T-helper 2 cell (primary cell): ENCODE measurements at places on chromosomes 11 and 22.

DNA sequence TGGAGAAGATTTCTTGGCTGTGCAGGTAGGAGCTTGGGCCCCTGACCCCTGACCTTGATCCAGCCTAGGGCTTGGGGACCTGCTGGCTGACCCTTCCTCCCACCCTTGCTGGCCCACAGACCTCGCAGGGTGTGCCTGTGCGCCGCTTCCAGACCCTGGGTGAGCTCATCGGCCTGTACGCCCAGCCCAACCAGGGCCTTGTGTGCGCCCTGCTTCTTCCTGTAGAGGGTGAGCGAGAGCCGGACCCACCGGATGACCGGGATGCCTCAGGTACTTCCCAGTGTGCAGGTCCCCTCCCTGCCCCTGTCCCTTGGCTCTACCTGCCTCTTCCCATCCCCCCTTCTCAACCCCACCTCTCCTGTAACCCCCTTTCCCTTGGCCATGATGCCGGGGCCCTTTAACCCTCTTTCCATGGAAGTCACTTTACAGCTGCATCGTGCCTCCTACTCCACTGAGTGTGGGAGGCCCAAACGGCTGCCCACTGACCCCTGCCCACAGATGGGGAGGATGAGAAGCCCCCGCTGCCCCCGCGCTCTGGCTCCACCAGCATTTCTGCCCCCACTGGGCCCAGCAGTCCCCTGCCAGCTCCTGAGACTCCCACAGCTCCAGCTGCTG lies 3.8 kb downstream of the INPPL1 start:
- DNase-seq = no peak

DNA sequence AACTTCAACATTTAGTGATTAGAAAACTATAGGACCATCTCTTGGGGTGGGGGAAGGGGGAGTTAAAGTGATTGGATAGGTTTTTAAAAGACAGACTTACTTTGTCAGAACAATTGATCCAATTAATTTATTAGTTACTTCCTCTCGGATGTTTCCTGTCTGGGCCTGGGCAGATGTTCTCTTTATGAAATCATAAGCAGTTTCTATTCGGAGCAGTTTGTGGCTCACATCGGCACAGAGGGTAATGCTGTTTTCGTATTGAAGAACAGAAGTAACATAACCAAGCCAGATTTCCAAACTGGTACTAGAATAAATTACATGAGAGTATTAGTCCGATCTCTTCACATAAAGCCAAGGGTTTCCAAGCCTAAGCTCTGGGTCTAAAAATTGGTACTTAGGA lies 20.6 kb downstream of the PIWIL3 start:
- DNase-seq = no peak

DNA sequence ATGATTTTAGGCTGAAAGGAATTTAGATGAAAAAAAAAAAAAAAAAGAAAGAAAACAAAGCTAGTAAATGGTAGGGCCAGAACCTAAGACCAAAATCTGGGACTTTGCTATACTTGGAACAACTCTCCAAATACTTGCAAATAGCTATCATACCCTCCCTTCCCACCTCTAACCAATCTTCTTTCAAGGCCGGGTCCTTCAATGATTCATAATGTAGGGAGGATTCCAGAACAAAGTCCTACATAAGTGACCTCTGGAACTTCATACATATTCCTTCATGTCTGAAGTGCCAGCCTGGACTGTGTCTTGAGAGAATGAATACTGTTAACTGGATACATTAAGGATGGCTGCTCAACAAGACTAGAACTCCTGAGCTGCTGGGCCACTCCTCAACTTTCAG lies 9.9 kb downstream of the STK33 start:
- DNase-seq = no peak

DNA sequence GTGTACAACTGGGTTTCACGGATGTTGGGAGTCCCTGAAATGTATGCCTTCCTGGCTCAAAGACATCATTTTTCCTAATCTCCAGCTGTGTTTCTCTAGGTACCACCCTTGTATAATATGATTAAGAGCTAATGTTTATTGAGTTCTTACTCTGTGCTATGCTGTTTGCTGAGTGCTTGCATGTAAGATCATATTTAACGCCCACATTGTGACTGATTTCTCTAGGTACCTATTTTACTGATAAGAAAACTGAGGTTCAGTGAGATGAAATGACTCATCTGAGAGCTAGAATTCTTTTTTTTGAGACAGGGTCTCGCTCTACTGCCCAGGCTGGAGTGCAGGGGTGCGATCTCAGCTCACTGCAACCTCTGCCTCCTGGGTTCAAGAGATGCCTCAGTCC lies 42.6 kb downstream of the FAM227A start:
- no peak for DNase-seq

- DNase-seq = no peak
Observed at GRCh38 chr11:87076260-87076783, 38.6 kb downstream of the TMEM135 start.

DNA sequence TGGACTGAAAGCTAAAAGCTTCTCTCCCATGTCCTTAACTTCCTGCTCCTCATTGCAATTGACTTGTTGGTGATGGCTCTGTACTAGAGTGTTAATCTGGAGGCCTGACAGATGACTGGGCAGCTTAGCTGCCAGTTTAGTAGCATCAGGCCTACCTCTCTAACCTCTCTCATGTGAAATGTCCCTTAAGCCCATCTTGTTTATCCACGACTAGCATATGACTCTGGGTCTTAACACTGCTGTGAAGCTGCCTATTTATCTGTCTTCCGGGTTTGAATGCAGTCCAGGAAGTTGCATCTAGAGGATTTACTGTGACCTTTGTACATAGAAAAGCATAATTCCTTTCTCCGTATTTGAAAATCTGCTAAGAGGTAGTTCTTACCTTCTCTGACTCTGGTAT lies 85.3 kb upstream of the HORMAD2 start:
- DNase-seq = no peak

DNA sequence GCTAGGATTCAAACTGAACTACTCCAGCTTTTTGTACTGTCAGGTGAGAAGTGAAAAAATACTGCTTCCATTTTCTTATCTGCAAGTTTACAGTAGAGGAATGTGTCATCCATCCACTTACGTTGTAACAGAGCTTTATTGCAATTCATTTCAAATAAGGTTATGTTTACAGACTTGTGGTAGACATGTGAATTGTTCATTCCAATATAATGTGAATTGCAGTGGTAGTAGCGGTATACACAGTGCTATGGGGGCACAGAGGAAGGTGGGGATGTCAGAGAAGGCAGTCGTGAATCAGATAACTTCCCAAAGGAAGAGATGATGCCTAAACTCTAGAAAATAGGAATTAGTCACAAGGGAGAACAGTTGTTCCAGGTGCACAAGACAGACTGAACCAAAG lies 42.5 kb downstream of the CEP57 start:
- DNase-seq = no peak

GRCh38 chr11:117913736-117914397 lies 15.3 kb downstream of the TMPRSS13 start:
- DNase-seq = no peak

- no peak for DNase-seq
Observed at GRCh38 chr22:18156878-18157713, 7.1 kb downstream of the USP18 start.

DNA sequence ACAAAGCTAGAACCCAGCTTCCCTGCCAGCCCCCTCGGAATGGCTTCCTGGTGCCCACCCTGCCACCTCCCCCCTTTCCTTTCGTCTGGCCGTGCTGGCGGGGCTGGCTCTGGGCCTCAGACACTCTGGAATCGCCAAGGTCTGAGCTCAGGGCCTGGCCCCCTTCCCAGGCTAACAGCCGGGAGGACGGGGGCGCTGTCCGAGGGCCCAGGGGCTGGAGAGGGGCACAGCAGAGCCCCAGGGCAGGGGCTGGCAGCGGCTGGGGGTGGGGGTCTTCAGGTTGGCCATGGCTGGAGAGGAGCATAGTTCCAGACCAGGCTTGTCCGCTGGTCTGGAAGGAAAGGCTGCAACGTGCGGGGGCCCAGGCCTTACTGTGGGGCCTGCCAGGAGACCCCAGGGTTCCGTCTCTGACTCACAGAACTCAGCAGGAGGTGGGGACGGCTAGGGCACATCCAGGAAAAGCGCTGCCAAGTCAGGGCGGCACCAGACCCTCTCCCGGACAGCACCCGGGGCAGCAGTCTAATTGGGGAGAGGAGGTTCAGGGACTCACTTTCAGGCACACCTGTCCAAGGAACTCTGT lies 861 bp upstream of the LTBP3 start:
- no peak for DNase-seq

GRCh38 chr11:68282141-68282860 lies 10.5 kb upstream of the C11orf24 start:
- no peak for DNase-seq

DNA sequence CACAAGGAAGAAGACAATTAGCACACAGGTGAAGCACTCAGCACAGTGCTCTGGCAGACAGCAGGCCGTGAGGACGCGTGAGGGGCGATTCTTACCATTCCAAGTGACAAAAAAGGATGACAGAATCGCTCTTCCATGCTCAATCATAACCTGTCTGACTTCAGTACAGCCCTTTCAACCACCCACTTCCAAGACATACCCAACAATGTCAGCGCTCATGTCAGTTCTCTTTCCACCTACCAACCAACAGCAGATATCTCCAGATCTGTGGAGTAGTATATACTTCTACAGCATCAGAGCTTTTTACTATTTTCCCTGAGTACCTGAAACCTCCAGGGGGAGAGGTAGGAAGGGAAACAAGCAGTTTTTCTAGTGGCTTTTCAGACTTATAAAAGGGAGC lies 40.2 kb downstream of the MORC2 start:
- DNase-seq = no peak

GRCh38 chr11:118406599-118407166 lies 5.3 kb downstream of the ATP5MG start:
- DNase-seq = no peak

- DNase-seq = no peak
Observed at GRCh38 chr11:68396516-68396915, 64.0 kb upstream of the PPP6R3 start.

DNA sequence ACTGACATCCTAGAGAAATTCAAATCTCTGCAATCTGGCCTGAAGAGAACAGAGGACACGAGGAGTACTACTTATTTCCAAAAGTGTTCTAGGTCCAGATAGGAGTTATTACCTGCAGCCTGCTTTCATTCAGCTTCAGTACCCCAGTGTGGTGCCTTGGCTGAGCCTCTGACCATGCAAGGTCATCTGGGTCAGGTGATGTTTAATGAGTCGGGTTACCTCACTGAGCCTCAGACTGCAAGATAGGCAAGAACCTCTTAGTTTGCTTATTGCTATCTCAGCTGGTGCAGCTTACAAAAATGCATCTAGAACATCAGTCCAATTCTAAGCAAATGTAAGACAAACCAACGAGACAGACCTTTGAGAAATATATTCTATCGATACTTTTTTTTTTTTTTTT lies 9.5 kb upstream of the NF2 start:
- no peak for DNase-seq

DNA sequence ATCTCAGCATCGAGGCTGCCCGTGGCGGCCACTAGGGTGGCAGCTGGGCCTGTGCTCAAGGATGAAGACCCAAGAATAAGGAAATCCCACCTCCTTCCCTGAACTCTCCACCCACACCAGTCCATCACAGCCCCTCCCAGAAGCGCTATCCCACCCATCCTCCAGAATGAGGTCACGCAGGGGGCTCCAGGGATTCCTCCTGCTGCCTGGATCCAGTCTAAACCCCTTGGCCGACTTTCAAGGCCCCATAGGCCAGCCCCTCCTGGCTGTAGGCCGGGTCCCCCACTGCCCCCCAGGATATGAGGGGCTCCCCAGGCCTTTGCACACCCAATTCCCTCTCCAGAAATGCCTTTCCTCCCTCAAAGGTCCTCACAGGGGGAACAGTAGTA lies 19.0 kb upstream of the SCGB1A1 start:
- no peak for DNase-seq

DNA sequence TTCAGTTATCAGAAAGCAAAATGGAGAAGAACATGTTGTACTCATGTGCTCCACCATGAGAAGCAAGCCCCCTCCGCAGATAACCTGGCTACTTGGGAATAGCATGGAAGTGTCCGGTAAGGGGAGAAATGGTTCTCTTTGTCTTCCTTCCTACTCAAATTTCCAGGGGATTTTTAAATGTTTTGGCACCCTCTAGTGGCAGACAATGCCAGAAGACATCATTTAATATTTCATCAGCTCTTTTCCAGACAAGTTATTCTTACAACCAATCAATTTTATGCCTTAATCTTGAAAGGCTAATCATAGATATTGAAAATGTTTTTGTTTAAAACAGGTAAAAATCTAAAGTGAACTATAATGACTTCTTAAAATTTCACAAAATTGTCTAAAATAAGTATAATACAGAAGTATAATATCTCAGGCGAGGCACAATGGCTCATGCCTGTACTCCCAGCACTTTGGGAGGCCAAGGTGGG lies 15.7 kb downstream of the CRTAM start:
- DNase-seq = no peak

GRCh38 chr11:81220146-81220895 lies 1513.3 kb downstream of the FAM181B start:
- no peak for DNase-seq

DNA sequence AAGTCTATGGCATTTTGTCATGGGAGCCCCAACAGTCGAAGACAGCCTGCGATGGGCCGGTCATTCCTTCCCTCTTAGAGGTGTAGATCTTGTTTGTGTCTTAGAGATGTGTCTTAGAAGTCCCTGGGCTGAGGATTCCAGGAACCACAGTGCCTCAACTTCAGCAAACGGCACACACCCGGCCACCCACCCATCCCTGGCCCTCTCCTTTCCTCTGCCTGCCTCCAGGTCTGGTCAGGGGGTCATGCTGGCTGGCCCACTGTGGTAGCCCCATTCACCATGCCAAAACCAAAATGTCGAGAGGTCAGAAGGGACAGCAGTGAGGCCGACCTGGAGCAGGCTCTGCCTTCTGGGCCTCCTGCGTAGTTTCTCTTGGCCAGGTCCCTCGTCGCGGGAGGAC lies 857.9 kb downstream of the TBC1D22A start:
- no peak for DNase-seq

DNA sequence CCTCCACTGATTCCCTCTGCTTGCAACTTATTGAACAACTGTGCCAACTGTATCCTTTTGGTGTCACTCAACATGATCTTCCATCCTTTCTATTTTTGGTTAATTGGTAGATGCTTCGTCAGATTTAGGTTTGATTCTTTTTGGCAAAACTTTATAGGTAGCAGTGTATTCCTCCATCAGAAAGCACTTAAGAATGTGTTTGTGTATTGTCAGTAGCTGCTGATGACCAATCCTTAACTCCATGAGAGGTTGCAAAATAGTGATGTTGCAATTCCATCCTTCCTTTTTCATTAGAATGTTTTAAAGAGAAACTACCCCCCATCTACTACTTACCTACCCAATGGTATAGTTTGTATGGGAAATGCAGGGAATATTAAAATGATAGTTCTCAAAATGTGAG lies 22.1 kb downstream of the FAM76B start:
- no peak for DNase-seq

DNA sequence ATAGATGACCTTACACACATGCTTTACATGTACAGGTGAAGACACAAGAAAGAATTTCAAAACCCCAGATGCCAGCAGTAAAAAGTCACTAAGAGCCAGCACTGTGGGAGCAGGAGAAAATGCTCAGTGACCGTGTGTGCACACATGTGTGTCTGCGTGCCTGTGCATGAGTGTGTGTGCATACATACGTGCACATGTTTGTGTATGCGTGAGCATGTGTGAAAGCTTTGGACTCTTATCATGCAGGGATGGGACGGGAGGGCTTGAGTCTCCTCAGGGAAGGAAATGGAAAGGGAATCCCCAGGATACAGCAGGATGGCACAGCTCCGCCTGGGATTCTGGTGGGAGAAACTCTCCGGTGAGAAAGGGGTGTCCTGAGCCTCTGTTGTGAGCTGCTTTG lies 121.5 kb upstream of the B3GAT1 start:
- no peak for DNase-seq

GRCh38 chr22:47133061-47133969 lies 370.9 kb downstream of the TBC1D22A start:
- DNase-seq = no peak

- no peak for DNase-seq
Observed at GRCh38 chr11:6638429-6638828, 17.2 kb downstream of the DCHS1 start.

- no peak for DNase-seq
Observed at GRCh38 chr11:46599340-46600193, 5.7 kb upstream of the AMBRA1 start.
